Endothelial cell (in vitro differentiated cells): ENCODE measurements at places on chromosomes 1 and 21. TPM values are rescaled to one million over a fixed set of nuclear protein-coding genes. Genes with fewer than 3 reads are reported as not detected.

GRCh38 chr1:167630568-167631385, 745 bp downstream of the RCSD1 start:
- H3K4me1 ChIP-seq = peaks cover 73% of the 10 kb centered on the region
- H3K4me3 ChIP-seq = peak overlapping the region; percentile 94
- peak overlapping the region; percentile 89 for H3K27ac ChIP-seq
- no peak for DNase-seq

- H3K36me3 ChIP-seq = no peaks in the 10 kb centered on the region
- DNase-seq = no peak
- no peaks in the 10 kb centered on the region for H3K4me1 ChIP-seq
- H3K27me3 ChIP-seq = no peaks in the 10 kb centered on the region
- no peak overlapping the region for H3K27ac ChIP-seq
Observed at GRCh38 chr1:171204296-171204695, 19.2 kb downstream of the FMO2 start.

DNA sequence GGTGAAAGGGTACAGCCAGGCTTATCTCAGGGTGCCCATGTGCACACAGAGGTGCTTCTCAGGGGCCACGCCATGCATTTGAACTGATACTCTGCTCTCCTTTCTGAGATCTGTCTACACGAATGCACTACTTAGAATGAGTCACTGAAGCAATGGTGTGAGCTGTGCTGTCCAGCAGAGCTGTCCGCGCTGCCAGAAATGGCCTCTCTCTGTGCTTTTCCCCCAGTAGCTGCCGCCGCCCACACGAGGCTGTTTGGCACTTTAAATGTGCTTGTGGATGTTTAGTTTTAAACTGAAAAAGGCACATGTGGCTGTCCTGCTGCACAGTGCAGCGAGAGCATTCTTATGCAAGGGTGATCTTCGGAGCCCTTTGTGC, 87.1 kb upstream of the COL6A1 start:
- H3K4me1 ChIP-seq = peaks cover 3% of the 10 kb centered on the region
- H3K27me3 ChIP-seq = peaks cover 7% of the 10 kb centered on the region
- no peak for DNase-seq
- no peak overlapping the region for H3K27ac ChIP-seq

GRCh38 chr1:222896630-222897526, 82.0 kb downstream of the DISP1 start:
- H3K36me3 ChIP-seq = no peaks in the 10 kb centered on the region
- no peaks in the 10 kb centered on the region for H3K27me3 ChIP-seq
- no peak overlapping the region for H3K4me3 ChIP-seq
- H3K4me1 ChIP-seq = peaks cover 3% of the 10 kb centered on the region
- no peak for DNase-seq

DNA sequence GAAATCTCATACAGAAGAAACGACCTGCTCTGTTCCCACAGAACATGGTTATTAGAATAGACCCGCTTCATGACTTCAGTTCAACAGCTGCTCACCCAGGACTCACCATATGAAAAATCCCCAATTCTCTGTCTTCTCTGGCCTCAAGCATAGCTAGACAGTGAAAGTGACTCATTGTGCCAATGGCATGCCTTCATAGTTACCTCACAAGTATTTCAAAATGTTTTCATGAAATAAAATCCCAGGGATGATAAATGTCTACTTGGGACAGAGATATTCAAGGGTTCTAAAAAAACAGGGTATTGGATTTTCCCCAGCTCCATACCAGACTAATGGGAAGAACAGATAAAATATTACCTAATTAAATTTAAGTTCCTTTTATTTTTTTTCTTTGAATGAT, 82.3 kb downstream of the NOTCH2 start:
- peaks cover 8% of the 10 kb centered on the region for H3K4me1 ChIP-seq
- no peak overlapping the region for H3K4me3 ChIP-seq
- H3K27ac ChIP-seq = no peak overlapping the region
- H3K27me3 ChIP-seq = peaks cover 4% of the 10 kb centered on the region
- no peaks in the 10 kb centered on the region for H3K36me3 ChIP-seq

DNA sequence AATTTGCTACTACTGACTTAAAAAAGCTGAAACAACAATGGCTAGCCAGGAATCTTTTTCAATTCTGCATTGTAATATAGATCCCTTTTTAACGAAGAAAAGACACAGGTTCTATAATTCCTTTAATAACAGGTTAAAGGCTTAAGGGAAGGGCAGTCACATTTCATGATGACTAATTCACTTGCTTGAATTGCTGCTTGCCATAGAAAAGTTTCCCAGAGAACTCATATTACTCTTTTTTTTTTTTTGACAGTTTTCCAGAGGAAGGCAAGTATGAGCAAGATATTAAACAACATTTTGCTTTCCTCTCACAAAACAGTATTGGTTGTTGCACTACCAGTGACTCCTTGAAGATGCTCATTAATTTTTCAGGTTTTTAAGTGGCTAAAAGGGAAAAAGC, 60.9 kb downstream of the IL23R start:
- H3K4me3 ChIP-seq = no peak overlapping the region
- no peaks in the 10 kb centered on the region for H3K4me1 ChIP-seq
- no peaks in the 10 kb centered on the region for H3K27me3 ChIP-seq
- no peaks in the 10 kb centered on the region for H3K36me3 ChIP-seq
- DNase-seq = no peak

- no peak for DNase-seq
- peaks cover 12% of the 10 kb centered on the region for H3K4me1 ChIP-seq
- peaks cover 63% of the 10 kb centered on the region for H3K36me3 ChIP-seq
- H3K27me3 ChIP-seq = peaks cover 20% of the 10 kb centered on the region
- H3K27ac ChIP-seq = no peak overlapping the region
Observed at GRCh38 chr1:232403017-232403714, 226.8 kb downstream of the SIPA1L2 start.

DNA sequence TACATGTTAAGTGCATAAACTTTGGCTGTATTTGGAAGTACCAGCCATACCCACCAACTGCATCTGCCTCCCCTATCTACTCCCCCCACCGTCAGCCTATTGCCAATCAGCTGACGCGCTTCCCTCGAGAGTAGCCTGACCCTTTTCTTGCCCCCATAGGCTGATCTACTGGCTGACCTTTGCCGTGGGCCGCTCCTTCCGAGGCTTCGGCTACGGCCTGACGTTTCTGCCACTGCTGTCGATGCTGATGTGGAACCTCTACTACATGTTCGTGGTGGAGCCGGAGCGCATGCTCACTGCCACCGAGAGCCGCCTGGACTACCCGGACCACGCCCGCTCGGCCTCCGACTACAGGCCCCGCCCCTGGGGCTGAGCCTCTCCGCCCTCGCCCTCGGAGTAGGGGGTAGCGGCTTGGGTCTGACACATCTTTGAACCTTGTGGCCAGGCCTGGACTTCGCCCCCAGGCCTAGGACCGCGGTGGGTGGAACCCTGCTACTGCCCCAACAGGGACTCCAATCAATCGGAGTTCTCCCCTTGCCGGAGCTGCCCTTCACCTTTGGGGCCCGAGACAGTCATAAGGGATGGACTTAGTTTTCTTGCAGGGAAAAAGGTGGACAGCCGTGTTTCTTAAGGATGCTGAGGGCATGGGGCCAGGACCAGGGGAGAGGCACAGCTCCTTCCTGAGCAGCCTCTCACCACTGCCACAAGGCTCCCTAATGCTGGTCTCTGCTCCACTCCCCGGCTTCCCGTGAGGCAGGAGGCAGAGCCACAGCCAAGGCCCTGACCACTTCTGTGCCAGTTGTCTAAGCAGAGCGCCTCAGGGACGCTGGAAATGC, 4.0 kb downstream of the GLMP start:
- peak overlapping the region; percentile 89 for H3K4me3 ChIP-seq
- DNase-seq = peak; percentile 79
- peaks cover 5% of the 10 kb centered on the region for H3K36me3 ChIP-seq
- peaks cover 6% of the 10 kb centered on the region for H3K27me3 ChIP-seq

GRCh38 chr1:85282424-85282823, 6.0 kb upstream of the BCL10 start:
- H3K4me3 ChIP-seq = no peak overlapping the region
- DNase-seq = no peak
- H3K27me3 ChIP-seq = peaks cover 5% of the 10 kb centered on the region
- no peaks in the 10 kb centered on the region for H3K4me1 ChIP-seq

DMRTB1 gene
- not detected for total RNA-seq

CCDC185 gene
- not detected for total RNA-seq

ANGPTL3 gene
- total RNA-seq = not detected

GCSAML gene
- total RNA-seq = 0.23 TPM
